Stimulated activated CD8-positive, alpha-beta memory T cell treated with anti-CD3 and anti-CD28 coated beads, Interleukin-12 subunit alpha, Interleukin-12 subunit beta, amount 100 ng/mL, for 4 hours (primary cell): ENCODE measurements at places on chromosomes 7 and 10.

DNA sequence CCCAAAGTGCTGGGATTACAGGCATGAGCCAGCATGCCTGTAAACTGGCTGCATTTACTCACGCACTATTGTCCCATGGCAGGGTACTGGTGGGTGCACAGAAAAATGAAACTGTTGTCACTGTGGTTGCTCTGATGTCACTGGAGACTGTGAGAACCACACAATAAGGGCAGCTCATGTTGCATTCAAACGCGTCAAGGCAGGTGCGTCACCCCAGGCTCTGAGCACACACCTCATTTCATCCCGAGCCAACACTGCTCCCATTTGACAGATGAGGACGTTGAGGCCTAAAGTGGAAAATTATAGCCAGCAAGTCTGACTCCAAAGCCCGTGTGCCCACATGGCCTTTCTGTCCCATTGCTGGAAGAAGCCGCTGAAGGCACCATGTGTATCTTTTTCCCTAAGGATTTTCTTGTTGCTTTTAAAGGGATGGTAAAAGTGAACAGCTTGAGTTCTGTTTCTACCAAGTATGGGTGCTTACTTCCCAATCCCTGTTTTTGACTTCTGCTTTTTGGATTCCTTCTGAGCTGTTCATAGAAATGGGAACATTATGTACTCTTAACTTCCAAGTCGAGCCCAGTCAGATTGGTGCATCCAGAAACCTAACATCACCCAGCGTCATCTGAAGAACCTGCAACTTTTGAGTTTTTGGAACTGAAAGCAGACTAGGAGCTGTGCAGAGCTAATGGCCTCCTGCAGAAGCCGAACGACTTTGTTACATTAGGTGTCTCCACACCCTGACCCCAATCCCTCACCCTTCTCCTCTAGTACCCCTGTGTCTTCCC is 60.1 kb upstream of the CARD11 start:
- DNase-seq = no peak

- peak; percentile 23 for DNase-seq
Measured at GRCh38 chr10:84267503-84268126, 22.8 kb downstream of the RGR start.

DNA sequence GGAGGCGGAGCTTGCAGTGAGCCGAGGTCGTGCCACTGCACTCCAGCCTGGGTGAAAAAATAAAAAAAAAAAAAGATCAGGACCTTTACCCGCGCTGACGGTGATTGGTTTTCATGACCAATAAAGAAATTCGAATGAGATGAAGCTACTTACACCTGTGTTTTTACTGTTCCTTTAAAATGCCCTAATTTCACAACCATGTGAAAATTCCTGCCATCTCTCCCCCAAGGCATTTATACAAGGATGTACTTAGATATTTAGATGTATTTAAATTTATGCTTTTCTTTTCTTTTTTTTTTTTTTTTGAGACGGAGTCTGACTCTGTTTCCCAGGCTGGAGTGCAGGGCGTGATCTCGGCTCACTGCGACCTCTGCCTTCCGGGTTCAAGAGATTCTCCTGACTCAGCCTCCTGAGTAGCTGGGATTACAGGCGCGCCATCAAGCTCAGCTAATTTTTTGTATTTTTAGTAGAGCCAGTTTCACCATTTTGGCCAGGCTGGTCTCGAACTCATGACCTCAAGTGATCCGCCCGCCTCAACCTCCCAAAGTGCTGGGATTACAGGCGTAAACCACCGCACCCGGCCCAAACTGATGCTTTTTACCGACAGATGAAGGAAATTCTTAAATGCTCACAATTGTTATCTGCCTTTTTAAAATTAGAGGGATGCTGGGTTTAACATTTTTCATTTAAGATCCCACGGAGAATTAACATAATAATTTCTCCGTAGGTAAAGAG is 3.1 kb upstream of the PHYH start:
- no peak for DNase-seq

GRCh38 chr7:130929896-130930659 is 196.1 kb upstream of the KLF14 start:
- DNase-seq = no peak

DNA sequence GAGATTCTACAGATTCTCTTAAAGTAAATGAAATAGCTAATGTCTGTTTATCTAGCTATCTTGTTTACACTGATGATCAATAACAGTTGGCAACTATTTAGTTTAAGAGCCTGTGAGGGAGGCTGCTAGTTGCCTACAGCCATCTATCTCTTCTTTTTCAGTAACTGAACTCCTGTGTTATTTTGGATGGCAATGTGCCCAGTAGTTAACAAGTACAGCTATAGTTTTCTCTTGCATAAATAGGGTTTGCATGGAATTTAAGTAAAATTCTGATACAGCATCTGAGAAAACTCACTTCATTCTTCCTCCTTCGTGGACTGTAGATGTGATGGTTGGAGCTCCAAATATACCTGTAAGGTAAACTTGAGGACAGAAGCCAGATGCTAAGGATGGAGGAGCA is 219.5 kb upstream of the POT1 start:
- DNase-seq = no peak

- no peak for DNase-seq
Measured at GRCh38 chr10:79946271-79947082, 2.4 kb downstream of the SFTPD start.

- DNase-seq = no peak
Measured at GRCh38 chr10:46084321-46085165, 38.5 kb upstream of the MSMB start.

DNA sequence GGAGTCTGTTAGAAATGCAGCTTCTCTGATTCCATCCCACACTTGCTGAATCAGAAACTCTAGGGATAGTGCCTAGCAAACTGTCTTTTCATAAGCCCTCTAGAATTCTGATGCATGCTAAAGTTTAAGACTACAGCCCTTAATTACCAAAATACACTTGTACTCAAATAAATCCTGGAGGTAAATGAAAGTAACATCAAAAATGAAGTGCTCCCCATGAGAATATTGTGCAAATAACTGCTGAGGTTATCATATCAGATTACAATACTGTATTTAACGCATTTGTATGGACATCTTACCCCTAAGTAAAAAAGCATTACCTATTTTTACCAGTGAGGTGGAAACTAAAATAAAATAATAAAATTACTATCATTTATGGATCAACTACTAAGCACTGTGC is 104.7 kb downstream of the CHCHD3 start:
- no peak for DNase-seq

DNA sequence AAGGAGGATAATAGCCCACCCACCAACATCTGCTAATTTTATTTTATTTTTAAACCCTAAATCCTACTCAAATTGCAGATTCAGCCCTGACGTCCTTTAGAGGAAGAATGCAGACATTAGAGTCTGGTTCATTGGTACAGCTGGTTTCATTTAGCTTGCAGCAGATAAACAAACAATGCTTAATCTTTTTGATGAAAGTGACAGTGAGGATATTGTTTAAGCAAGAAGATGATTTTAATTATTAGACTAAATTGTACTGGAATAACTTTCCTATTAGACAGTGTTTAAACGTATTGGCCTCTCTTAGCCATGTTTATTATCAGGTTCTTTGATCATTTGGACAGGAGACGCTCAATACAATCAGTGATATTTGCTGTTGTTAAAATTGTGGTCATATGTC is 164.8 kb downstream of the CDK14 start:
- DNase-seq = no peak

DNA sequence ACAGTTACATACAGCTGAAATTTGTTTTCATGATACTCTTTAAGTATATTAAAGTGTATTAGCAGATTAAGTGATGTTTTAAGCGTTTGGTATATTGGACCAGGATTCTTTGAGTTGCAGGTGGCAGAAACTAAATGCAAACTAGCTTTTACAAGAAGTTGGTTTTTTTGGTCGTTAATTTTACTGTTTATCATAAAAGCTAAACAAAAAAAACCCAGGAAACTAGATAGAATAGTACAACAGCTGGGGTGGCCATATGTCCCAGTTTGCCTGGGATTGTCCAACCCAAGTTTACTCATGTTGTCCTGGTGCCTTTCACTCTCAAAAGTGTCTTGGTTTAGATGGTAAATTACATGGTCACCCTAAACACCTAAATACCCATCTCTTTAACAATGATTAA is 108.7 kb downstream of the PHTF2 start:
- no peak for DNase-seq

- DNase-seq = no peak
Measured at GRCh38 chr7:140559410-140559809, 80.1 kb upstream of the MKRN1 start.

- DNase-seq = peak; percentile 10
Measured at GRCh38 chr7:98107313-98107721, 655 bp downstream of the LMTK2 start.

DNA sequence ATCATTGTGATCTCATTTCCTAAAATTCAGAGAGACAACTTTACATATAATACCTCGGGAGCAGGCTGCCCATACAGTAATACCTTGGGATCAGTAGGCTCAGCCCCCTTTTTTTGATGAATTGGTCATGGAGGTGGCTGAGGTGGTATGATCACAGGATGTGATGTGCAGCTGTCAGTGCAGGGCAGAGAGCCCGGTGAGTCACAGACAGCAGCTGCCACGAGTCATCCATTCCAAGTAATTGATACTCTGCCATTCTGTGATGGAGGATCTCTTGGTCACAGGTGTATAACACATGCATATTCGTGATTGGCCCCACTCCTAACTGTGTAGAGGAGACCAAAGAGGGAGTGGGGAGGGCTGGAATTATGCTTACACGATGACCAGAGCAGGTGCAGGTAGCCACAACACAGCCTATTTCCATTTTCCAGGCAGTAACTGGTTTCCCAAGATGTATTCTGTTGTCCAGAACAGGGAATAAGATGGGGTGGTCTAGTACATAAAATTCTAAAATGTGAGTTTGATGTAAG is 14.1 kb downstream of the NRCAM start:
- DNase-seq = no peak
